Lung (tissue), 17 donors: ENCODE measurements at places on chromosomes 4 and X.
A peak's percentile ranks its signal among the peaks of the same experiment; 100 is the strongest.

GRCh38 chrX:84729809-84730208, 227.6 kb upstream of the HDX start:
- DNase-seq = peak; percentile 61
- H3K4me1 ChIP-seq = no peaks in the 10 kb centered on the region
- no peak overlapping the region for H3K4me3 ChIP-seq
- H3K27ac ChIP-seq = no peak overlapping the region
- no peaks in the 10 kb centered on the region for H3K36me3 ChIP-seq

GRCh38 chrX:37800717-37801116, 20.9 kb downstream of the CYBB start:
- no peak overlapping the region for H3K27ac ChIP-seq
- H3K4me1 ChIP-seq = no peaks in the 10 kb centered on the region
- H3K27me3 ChIP-seq = peaks cover 21% of the 10 kb centered on the region

DNA sequence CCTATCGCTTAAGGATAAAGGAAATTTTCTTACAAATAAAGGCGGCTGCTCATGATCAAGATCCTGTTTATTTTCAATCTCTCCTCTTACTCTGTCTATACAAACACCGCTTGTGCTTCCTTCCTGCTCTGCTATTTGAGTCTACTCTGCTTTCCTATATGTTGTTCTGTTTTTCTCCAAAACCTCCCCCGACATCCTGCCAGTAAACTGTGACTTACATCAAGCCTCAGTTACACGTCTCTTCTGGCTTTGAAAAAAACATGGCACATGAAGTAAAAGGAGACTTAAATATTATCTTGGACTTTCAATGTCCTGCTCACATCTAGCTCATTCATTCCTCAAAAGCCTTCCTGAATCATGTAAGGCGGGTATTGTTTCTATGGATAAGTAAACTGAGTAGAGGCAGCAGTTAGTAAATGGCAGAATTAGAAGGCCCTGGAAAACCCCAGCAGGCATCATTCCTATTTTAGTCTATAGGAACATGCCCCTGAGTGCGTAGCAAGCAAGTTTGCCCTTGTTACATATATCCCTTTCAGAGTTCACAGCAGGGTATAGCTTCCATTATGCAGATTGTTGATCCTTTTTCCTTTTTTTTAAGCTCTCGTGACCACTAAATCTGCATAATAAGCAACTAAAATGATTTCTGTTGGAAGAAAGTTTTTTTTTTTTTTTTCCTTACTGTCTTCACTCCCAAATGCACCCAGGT, 280.1 kb downstream of the RAPGEF2 start:
- no peak overlapping the region for H3K4me3 ChIP-seq
- H3K27ac ChIP-seq = peak overlapping the region; percentile 16
- DNase-seq = no peak
- H3K27me3 ChIP-seq = no peaks in the 10 kb centered on the region
- no peaks in the 10 kb centered on the region for H3K36me3 ChIP-seq

DNA sequence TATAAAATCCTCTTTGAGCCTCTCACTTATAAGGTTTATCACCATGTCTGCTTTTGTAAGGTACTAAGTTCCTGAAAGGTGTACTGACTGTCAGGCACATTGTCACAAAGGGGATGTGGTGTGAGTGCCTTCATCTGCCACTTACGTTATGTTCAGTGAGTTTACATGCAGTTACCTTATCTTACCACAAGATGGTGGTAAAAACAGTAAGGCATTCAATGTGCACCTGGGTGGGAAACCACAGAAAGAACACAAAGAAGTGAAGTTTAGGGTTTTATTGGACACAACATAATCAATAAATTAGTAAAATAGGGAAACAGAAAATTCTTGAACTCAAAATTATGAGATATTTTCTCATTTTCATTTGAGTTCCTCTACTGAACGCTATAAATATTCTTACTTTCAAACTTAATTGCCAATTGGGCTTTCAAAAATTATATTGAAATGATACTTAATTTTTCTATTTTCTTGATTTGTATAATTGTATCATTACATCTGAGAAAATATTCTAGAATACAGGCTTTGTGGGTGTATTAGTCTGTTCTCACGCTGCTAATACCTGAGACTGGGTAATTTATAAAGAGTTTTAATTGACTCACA, 650.8 kb downstream of the PCDH7 start:
- H3K4me3 ChIP-seq = no peak overlapping the region
- no peak for DNase-seq
- no peaks in the 10 kb centered on the region for H3K27me3 ChIP-seq
- no peaks in the 10 kb centered on the region for H3K36me3 ChIP-seq
- peaks cover 11% of the 10 kb centered on the region for H3K4me1 ChIP-seq

DNA sequence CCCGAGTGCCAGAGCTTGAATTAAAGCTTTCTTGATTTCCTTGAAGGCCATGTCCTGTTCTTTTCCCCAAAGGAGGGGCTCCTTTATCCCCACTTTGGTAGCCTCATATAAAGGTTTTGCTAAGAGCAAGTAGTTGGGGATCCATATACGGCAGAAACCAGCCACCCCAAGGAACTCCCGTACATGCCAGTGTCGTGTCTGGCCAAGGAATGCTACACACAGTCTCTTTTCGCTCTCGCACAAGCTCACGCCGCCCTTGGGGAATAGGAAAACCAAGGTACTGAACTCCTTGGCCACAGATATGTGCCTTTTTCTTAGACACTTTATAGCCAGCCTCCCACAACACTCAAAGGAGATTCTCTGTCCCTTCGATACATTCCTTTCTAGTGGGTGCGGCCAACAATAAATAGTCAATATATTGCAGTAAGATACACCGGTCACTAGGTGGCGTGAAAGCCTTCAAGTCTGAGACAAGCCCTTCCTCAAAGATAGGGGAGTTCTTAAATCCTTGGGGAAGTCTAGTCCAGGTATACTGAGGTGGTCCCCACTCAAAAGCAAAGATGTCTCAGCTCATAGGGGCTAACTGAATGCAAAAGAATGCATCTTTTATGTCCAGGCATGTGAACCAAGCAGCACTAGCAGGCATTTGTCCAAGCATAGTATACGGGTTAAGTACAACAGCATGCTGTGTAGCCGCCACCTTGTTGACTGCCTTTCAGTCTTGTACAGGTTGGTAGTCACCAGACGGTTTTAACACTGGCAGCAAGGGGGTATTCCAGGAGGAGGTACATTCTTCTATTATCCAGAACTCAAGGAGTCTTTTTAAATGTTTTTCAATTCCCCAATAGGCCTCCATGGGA, 57.8 kb upstream of the XAGE1B start:
- peak; percentile 27 for DNase-seq
- H3K36me3 ChIP-seq = no peaks in the 10 kb centered on the region

DNA sequence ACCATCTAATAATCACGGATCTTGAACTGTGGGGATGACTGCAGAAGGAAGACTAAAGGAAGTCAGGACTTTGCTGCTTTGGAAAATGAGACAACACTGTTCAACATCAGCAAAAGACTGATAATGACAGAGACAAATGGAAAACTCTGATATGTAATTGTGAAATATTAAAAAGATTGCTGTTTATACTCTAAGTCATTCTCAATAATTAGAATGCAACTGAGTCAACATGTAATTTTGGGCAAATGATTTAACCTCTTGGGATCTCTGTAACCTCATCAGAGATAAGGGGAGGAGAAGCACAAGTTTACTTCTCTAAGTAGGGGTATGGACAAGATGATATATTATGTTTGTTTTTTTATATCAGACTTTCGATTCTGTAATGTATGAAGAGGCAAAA, 121.9 kb downstream of the GASK1B start:
- H3K4me1 ChIP-seq = no peaks in the 10 kb centered on the region
- no peak for DNase-seq
- H3K27me3 ChIP-seq = no peaks in the 10 kb centered on the region
- no peaks in the 10 kb centered on the region for H3K36me3 ChIP-seq

DNA sequence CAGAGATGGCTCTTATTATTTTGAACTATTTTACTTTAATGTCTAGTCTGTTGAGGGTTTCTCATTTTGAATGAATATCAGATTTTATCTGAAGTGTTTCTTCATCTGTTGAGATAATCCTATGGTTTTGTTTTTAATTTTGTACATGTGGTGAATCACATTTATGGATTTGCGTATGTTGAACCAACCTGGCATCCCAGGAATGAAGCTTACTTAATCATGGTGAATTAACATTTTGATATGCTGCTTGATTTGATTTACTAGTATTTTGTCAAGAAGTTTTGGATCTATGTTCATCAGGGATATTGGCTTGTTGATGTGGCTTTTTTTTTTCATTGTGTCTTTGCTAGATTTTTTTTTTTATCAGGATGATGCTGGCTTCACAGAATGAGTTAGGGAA, 2390.9 kb downstream of the PCDH7 start:
- no peaks in the 10 kb centered on the region for H3K4me1 ChIP-seq
- no peak overlapping the region for H3K4me3 ChIP-seq
- no peaks in the 10 kb centered on the region for H3K27me3 ChIP-seq
- no peak for DNase-seq

DNA sequence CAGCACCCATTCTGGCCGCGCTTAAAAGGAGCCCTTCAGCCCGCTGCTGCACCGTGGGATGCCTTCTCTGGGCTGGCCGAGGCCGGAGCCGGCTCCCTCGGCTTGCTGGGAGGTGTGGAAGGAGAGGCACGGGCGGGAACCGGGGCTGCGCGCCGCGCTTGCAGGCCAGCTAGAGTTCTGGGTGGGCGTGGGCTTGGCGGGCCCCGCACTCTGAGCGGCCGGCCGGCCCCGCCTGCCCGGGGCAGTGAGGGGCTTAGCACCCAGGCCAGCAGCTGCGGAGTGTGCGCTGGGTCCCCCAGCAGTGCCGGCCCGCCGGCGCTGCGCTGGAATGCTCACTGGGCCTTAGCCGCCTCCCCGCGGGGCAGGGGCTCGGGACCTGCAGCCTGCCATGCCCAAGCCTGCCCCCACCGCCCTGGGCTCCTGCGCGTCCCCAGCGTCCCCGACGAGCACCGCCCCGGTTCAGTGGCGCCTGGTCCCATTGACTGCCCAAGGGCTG, 111.3 kb downstream of the PCDH18 start:
- H3K36me3 ChIP-seq = no peaks in the 10 kb centered on the region
- DNase-seq = no peak
- no peaks in the 10 kb centered on the region for H3K4me1 ChIP-seq
- H3K27me3 ChIP-seq = no peaks in the 10 kb centered on the region

DNA sequence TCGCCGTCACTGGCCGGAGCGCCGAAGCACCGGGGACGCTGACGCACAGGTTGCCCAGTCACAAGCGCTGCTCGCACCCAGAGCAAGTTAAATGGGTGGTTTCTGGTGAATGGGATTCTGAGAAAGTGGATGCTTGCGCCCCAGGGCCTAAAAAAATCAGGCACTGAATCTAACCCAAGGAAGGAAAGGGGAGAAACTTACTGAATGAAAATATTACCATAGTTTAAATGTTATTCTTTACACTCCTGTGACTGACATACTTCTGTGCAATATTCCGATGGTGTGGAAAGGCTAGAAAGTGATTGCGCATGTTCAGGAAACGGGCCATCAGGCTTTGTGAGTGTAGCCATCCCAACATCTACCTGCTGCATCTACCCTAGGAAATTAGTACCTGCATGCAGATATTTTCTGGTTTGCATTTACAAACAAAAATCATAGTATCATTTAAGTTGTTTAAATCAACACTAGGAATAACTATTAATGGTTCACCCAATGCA, 838 bp upstream of the ABCG2 start:
- peak overlapping the region; percentile 41 for H3K27ac ChIP-seq
- H3K4me1 ChIP-seq = no peaks in the 10 kb centered on the region
- H3K4me3 ChIP-seq = peak overlapping the region; percentile 21
- DNase-seq = no peak

- no peak overlapping the region for H3K4me3 ChIP-seq
- no peak for DNase-seq
- no peaks in the 10 kb centered on the region for H3K36me3 ChIP-seq
- no peak overlapping the region for H3K27ac ChIP-seq
- no peaks in the 10 kb centered on the region for H3K4me1 ChIP-seq
Measured at GRCh38 chr4:153771046-153771445, 11.2 kb upstream of the RNF175 start.

DNA sequence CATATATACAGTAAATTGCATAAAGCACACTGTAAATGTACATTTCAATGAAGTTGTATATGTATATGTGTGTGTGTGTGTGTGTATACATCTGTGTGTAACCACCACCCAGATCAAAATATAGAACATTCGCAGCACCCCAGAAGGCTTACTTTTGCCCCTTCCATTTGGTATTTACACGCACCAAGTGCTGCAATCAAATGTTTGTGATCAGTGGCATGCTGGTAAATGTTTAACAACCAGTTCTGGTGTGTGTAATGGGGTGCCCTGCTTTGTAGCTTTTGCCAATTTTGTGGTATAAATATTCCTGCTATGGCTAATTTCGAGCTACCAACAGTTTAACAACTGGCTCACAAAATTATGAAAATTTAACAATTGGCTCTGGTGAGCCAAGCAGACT, 101.3 kb downstream of the RTL5 start:
- H3K4me1 ChIP-seq = no peaks in the 10 kb centered on the region
- no peak overlapping the region for H3K4me3 ChIP-seq
- H3K36me3 ChIP-seq = no peaks in the 10 kb centered on the region
- H3K27ac ChIP-seq = no peak overlapping the region
- no peak for DNase-seq

GRCh38 chr4:39994406-39994805, 16.7 kb upstream of the PDS5A start:
- no peaks in the 10 kb centered on the region for H3K27me3 ChIP-seq
- no peak overlapping the region for H3K4me3 ChIP-seq
- no peak for DNase-seq
- no peaks in the 10 kb centered on the region for H3K4me1 ChIP-seq

DNA sequence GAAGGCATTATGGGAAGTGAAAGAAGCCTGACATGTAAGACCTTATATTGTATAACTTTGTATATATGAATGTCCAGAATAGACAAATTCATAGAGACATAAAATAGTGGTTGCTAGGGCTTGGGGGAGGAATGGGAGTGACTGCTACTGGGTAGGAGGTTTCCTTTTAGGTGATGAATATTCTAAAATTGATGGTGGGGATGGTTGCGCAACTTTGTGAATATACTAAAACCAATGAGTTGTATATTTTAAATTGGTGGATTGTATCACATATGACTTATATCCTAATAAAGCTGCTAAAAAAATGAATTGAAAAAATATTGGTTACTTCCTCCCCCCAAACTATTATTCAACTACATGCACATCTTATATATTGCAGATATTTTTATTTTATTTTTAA, 70.0 kb downstream of the UCHL1 start:
- no peaks in the 10 kb centered on the region for H3K4me1 ChIP-seq
- no peak overlapping the region for H3K4me3 ChIP-seq
- DNase-seq = no peak
- no peaks in the 10 kb centered on the region for H3K36me3 ChIP-seq
- H3K27ac ChIP-seq = no peak overlapping the region

DNA sequence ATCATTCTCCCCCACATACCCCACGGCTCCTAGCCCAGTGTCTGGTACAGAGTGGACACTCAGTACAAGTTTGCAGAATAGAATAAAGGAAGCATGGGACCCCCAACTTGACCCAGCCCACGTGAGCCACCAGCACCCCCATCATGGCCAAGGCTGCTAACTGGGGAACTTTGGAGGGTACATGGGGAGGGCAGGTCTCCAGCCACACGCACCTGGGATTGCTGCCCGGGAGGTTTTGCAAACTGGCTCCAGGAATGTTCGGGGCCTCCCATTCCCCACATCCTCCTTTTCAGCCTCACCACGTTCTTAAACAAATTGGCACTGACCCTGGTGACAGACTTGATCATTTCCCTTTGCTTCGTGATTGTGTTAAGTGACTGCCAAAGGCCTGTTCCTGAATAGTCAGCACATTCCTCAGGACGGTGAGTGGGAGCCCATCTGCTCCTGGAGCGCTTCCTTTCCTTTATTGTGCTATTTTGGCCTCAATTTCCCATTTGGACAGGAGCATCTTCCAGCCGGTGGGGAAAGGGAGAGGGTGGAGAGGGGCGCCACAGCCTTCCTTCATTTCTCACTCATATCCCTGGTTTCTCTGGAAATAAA, 18.7 kb upstream of the XPNPEP2 start:
- no peak overlapping the region for H3K27ac ChIP-seq
- H3K4me1 ChIP-seq = no peaks in the 10 kb centered on the region
- H3K27me3 ChIP-seq = peaks cover 4% of the 10 kb centered on the region
- no peaks in the 10 kb centered on the region for H3K36me3 ChIP-seq
- DNase-seq = peak; percentile 6
- no peak overlapping the region for H3K4me3 ChIP-seq
